Adrenal gland (tissue), 19 donors: ENCODE measurements at places on chromosomes 2 and 18. TPM values are rescaled to one million over a fixed set of nuclear protein-coding genes. Genes with fewer than 3 reads are reported as not detected.

DNA sequence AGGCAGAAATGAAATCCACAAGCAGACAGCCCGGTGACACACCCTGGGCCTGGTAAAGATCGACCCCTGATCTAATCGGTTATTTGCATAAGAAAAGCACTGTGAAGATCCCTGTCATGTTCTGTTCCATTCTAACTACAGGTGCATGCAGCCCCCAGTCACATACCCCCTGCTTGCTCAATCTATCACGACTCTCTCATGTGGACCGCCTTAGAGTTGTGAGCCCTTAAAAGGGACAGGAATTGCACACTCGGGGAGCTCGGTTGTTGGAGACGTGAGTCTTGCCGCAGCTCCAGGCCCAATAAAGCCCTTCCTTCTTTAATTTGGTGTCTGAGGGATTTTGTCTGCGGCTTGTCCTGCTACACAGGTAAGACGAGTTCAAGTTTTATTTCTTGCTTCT is 13.4 kb upstream of the IL1B start:
- no peak for DNase-seq

DNA sequence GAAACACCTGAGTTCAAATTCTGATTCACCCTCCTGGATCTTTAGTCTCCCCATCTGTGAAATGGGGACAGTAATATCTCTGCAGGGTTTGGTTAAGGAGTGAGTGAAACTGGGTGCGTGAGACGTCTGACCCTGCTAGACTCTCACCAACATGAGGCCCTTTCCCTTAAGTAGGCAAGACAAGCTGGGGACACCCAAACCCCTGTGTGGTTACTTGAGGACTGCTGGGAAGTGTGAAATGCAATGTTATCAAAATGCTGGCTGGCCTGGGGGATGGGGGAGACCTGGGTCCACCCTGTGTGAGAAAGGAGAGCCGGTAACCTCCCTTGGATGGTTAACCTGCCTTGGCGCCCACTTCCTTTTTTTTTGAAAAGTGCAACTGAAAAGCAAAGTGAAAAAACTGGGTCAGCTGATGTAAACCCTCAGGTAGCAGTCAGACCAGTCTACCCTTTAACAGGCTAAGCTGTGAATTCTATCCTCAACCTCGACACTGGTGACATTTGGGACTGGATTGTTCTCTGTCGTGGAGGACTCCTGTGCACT is 82.3 kb downstream of the INPP5D start:
- no peak for DNase-seq

GRCh38 chr18:45228796-45229388 is 386.4 kb upstream of the SLC14A2 start:
- no peak for DNase-seq

- DNase-seq = no peak
Measured at GRCh38 chr2:15223887-15224286, 337.2 kb downstream of the NBAS start.

DNA sequence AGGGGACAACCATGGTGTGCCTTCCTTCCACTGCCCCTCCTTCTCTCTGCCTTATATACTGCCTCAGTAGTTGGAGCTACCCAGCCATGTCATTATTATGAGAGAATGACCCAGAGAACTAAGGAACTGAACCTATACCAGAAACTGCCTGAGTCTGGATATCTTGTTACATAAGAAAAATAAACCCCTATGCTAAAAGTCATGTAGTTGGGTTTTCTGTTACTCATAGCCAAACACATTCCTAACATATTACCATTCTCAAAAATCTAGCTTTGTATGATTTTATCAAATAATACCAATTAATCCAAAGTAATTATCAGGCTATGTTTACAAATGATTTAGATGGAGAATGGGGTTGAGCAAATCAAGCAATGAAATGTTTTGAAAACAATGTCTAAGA is 15.0 kb upstream of the KLF7 start:
- no peak for DNase-seq

DNA sequence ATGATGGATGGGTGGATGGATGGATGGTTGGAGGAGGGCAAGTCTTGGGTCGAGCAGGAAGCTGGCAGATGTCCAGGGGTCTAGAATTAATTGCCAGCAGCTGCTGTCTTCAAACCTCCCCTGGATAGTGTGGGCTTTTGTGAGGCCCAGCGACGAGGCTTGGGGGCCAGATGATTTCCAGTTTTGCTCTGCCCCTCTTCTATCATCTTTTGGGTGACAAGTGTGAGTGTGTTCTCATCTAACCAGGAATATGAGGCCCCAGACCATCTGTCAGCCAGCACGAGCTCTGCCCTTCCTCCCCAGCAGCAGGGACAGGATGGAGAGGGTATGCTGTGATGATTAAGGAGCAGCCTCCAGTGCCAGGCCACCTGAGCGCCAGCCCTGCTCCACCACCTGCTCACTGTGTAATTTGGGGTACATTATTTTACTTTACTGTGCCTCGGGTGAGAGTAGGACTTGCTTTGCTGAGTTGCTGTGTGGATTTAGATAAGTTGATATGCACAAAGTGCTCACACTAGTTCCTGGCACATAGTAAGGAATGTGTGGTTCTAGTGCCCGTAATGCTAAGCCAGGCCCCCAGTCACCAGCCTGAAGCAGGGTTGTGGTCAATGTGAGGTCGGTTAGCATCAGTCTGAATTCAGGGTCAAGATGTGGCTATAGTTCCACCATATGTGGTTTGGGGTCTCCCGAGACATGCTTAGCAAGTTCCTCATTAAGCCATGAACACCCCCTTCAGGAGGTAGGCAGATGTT is 251.1 kb downstream of the CYP26B1 start:
- peak; percentile 33 for DNase-seq

GRCh38 chr2:80529466-80530165 is 225.1 kb upstream of the LRRTM1 start:
- no peak for DNase-seq

DNA sequence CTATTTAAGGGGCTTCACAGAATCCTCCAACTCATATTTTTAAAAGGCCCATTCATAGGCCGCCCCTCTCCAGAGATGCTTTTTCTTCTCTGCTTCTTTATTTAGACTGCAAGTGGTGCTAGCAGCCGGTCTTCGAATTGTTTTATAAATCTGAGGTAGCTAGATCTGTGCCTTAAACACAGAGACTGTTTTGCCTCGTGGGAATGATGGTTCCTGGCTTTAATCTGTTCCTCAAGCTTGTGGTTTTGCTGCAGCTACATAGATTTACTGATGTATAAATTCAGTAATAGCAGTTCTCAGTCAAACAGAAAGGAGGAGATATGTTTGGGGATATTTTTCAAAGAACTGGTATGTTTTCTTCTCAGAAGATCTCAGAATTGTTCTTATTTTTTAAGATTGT is 45.3 kb downstream of the TNFRSF11A start:
- no peak for DNase-seq

GRCh38 chr18:78790511-78790910 is 189.1 kb upstream of the SALL3 start:
- no peak for DNase-seq

- no peak for DNase-seq
Measured at GRCh38 chr2:151762694-151763093, 28.4 kb upstream of the NEB start.

DNA sequence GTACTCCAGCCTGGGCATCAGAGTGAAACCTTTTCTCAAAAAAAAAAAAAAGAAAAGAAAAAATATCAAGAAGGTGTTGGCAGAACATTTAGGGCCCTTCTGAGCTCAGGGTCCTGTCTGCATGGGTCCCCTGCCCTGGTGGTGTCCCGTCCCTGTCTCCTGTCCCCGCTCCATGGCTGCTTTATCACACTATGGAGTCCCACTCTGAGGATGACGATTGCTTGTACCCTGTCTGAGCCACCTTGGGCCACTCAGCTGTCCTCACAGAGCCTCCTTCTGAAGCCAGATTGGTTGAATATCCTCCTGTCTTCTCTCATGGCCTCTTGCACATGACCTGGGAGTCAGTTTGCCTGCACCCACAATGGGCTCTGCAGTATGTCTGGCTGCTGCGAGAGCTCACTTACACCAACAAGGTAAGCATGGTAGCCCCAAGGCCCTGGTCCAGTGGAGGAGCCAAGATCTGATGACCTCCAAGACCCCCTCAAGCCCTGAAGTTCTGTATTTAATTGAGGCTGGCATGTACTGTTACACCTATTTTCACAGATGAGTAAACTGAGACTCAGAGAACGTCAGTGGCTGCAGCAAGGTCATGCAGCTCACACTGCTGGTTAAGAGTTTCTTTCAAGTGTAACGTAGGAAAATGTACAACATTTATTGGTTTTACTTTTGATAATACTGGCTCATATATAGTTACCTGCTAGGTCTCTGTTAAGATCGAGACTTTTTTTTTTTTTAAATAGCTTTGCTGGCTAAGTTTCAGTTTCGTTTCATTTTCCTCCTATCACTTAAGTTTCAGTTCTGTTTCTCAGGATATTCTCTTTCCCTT is 16.9 kb upstream of the ZCCHC2 start:
- DNase-seq = no peak

GRCh38 chr18:4603955-4604354 is 148.8 kb upstream of the DLGAP1 start:
- DNase-seq = no peak

DNA sequence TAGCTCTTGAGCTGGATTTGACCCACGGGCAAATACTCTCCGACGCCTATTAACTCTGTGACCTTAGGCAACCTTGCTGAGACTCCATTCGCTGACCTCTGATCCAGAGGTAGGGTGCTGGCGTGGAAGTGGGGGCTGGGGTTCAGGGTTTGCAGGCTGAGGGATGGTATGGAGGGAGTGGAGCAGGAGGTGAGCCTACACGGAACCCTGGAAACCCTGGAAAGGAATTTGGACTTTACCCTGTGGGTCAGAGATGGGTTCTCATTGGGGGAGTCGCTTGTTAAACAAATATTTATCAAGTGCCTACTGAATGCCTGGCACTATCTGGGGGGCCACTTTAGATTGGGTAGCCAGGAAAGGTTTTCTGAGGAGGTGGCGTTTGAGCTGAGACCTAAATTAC is 58.2 kb upstream of the FZD7 start:
- DNase-seq = no peak

- DNase-seq = no peak
Measured at GRCh38 chr18:5626130-5626880, 82.5 kb upstream of the EPB41L3 start.

DNA sequence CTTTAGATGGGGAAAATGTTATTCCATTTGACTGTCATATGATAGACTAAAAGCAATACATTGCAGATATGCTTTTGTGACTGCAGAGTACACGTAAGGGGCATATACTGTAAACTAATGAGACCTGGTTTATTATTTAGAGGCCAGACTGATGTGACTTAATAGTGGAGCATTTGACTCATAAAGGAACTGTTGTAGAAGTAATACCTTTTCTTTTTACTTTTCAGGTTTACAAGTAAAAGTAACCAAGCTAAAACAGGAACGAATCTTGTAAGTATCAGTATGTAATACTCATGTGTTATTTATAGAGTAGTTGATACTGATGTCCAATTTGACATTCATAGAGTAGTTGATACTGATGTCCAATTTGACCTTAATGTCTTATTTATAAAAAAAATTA is 13.1 kb downstream of the RBBP8 start:
- DNase-seq = no peak

- no peak for DNase-seq
Measured at GRCh38 chr18:26511339-26512071, 36.8 kb downstream of the KCTD1 start.

GRCh38 chr2:105231232-105231619 is 10.3 kb upstream of the GPR45 start:
- no peak for DNase-seq

GRCh38 chr2:63050334-63051041 is at the start of gene OTX1:
OTX1 (plus strand) TSS chr2:63050830; CDS start chr2:63052991, 2,161 bp downstream.
- peak; percentile 66 for DNase-seq

DNA sequence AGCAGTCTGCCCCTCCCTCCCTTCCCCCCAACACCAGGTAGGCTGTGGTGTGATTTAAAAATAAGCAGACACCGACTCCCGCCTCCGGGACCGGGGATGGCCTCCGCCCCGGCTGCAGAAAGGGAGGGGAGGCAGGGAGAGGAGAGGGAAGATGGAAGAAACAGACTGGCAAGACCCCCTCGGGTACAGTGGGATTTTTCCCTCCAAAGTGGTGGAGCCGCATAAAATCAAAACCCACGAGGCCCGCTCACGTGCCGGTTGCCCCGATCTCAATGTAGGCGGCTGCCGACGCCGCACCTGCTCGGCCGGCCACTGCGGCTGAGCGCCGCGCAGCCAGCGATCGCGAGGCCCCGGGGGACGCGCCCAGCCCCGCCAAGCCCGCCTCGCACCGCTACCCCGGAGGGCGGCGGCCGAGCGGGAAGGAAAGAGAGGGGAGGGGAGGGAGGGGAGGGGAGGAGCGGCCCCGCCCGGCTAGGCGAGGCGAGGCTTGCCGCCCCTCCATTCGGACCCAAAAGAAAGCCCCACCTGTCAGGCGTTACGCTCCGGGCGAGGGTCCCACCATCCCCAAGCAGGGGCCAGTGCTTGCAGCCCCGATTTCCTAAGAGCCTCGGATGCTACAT is 811 bp downstream of the ADD2 start:
- no peak for DNase-seq

DNA sequence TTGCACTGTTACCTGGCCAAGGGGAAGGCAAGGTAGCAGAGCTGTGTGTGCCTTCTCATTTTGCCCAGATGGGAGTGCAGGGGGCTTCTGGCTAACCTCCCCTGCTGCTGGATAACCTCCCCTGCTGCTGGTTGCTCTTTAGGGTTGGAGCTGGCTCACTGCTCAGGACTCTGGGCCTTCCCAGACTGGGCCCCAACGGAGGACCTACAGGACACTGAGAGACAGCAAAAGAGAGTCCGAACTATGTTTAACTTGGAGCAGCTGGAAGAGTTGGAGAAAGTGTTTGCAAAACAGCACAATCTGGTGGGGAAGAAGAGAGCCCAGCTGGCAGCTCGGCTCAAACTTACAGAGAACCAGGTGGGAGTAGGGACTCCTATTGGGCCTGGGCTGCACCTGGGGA is 5.8 kb upstream of the SMYD5 start:
- no peak for DNase-seq

GRCh38 chr2:105744909-105745853 is at the start of gene NCK2:
NCK2 (plus strand) TSS chr2:105744912; CDS start chr2:105855064, 110,152 bp downstream.
- no peak for DNase-seq

- DNase-seq = no peak
Measured at GRCh38 chr2:122218596-122218995, 463.1 kb downstream of the TSN start.

- DNase-seq = no peak
Measured at GRCh38 chr18:7764405-7764804, 197.3 kb downstream of the PTPRM start.

- DNase-seq = no peak
Measured at GRCh38 chr2:2931318-2932075, 446.1 kb downstream of the EIPR1 start.

- DNase-seq = peak; percentile 59
Measured at GRCh38 chr2:235449568-235449967, 44.3 kb upstream of the AGAP1 start.

The MFF gene
- 58.0 TPM for total RNA-seq

The CRYGD gene
- total RNA-seq = not detected

The FOXI3 gene
- not detected for total RNA-seq

The SCN3A gene
- 1.2 TPM for total RNA-seq

The TMEM185B gene
- total RNA-seq = 23.2 TPM

The SLC4A5 gene
- total RNA-seq = 0.74 TPM

The SPEG gene
- 14.8 TPM for total RNA-seq

The ANO7 gene
- 1.1 TPM for total RNA-seq

The SKA1 gene
- 1.2 TPM for total RNA-seq
